ENCODE measurements at places on chromosomes 7 and 10. TPM values are rescaled to one million over a fixed set of nuclear protein-coding genes. Genes with fewer than 3 reads are reported as not detected.

MEOX2 gene
- polyA plus RNA-seq: 3.3 TPM

SPACDR gene
- polyA plus RNA-seq: 1.4 TPM

MYH16 gene
- polyA plus RNA-seq: 0.01 TPM

WDFY4 gene
- polyA plus RNA-seq: 3.5 TPM

SLIT1 gene
- polyA plus RNA-seq: 1.6 TPM

LIPK gene
- not detected for polyA plus RNA-seq

DNAJB12 gene
- 35.3 TPM for polyA plus RNA-seq

GFRA1 gene
- 17.4 TPM for polyA plus RNA-seq

AQP1 gene
- polyA plus RNA-seq: 81.6 TPM

MYL7 gene
- polyA plus RNA-seq: 0.52 TPM

NT5C2 gene
- 63.9 TPM for polyA plus RNA-seq

MSMB gene
- 0.25 TPM for polyA plus RNA-seq

GJC3 gene
- 0.54 TPM for polyA plus RNA-seq

SLC13A1 gene
- 1.7 TPM for polyA plus RNA-seq

OPN1SW gene
- 0.18 TPM for polyA plus RNA-seq

FAM131B gene
- polyA plus RNA-seq: 5.8 TPM

AKR1D1 gene
- 4.4 TPM for polyA plus RNA-seq

CYP26C1 gene
- polyA plus RNA-seq: not detected

HYAL4 gene
- not detected for polyA plus RNA-seq

CARD11 gene
- polyA plus RNA-seq: 4.8 TPM

FANK1 gene
- 5.0 TPM for polyA plus RNA-seq

LRIT1 gene
- polyA plus RNA-seq: not detected

FAM237B gene
- 0.16 TPM for polyA plus RNA-seq

PTPRN2 gene
- 13.4 TPM for polyA plus RNA-seq

ATOH7 gene
- 1.4 TPM for polyA plus RNA-seq

C7orf33 gene
- not detected for polyA plus RNA-seq

DYNC1I1 gene
- 1.2 TPM for polyA plus RNA-seq

WDR86 gene
- 12.0 TPM for polyA plus RNA-seq

HOXA1 gene
- 1.5 TPM for polyA plus RNA-seq

TMED4 gene
- 164 TPM for polyA plus RNA-seq

AVPI1 gene
- 56.5 TPM for polyA plus RNA-seq

TDRD1 gene
- 0.22 TPM for polyA plus RNA-seq

GRM8 gene
- polyA plus RNA-seq: 0.04 TPM

NPVF gene
- not detected for polyA plus RNA-seq

FAM221A gene
- 12.5 TPM for polyA plus RNA-seq

MPP7 gene
- 16.2 TPM for polyA plus RNA-seq

SKIDA1 gene
- 1.9 TPM for polyA plus RNA-seq

CNPY4 gene
- 20.1 TPM for polyA plus RNA-seq

SNX8 gene
- polyA plus RNA-seq: 50.8 TPM

All from large intestine (tissue), 12 donors.